AG04450 (cell line): ENCODE measurements at places on chromosomes 7 and 10.
A peak's percentile ranks its signal among the peaks of the same experiment; 100 is the strongest.

DNA sequence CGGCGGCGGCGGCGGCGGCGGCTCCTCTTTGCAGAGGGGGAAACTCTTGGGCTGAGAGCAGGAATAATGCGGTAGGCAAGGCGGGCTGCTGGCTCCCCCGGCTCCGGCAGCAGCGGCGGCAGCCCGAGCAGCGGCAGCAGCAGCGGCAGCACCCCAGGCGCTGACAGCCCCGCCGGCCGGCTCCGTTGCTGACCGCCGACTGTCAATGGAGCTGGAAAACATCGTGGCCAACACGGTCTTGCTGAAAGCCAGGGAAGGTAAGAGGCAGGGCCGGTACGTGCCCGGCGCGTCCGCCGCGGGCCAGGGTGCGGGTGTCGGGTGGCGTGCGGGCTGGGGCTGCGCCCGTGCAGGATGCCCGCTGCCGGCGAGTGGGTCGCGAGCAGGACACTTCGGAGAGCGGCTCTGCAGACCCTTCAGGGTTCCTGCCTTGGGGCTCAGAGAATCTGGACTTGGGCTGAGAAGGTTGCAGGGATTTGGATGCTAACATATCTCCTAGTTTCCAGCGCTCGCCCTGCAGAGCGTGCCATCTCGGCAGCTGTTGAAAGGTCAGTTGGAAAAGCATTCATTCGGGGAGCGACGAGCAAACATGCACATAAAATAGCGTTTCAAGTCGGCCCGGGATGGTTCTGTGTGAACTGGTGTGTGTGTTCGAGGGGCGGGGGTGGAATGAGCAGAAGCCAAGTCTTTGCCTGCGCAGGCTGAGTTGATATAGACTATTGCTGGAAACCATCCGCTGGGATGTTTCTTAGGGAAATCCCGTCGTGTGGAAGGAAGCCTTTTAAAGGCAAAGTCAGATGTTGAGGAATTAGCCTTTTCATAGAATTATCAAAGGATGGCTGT lies 562 bp downstream of the GRK5 start:
- no peak for DNase-seq

- no peak for DNase-seq
Measured at GRCh38 chr7:149828357-149829309, 9.5 kb upstream of the ZNF862 start.

GRCh38 chr7:143390773-143391317 lies 9.7 kb downstream of the ZYX start:
- no peak for DNase-seq

GRCh38 chr7:1106793-1107421 lies 19.0 kb downstream of the GPER1 start:
- DNase-seq: no peak

DNA sequence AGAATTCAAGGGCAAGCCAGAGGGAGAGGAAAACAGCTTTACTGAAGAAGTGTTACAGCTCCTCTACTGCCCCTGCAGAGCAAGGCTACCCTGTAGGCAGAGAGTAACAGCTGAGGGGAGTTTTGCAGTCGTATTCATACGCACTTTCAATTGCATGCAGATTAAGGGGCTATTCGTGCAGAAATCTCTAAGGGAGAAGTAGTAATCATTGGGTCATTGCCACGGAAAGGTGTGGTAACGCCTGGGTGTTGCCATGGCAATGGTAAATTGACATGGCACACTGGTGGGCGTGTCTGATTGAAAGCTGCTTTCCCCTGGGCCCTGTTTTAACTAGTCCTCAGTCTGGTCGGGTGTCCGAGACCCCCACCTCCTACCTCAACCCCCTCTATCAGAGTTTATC lies 227.2 kb downstream of the NSUN6 start:
- DNase-seq: no peak

GRCh38 chr7:157674715-157675426 lies 338.1 kb downstream of the DNAJB6 start:
- no peak for DNase-seq

DNA sequence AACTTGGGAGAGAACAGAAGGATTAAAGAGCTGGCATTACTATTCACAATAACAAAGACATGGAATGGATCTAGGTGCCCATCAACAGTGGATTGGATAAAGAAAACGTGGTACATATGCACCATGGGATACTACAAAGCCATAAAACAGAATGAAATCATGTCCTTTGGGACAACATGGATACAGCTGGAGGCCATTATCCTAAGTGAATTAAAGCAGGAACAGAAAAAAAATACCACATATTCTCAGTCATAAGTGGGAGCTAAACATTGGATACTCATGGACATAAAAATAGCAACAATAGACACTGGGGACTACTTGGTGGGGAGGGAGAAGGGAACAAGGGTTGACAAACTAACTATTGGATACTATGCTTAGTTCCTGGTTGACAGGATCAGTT lies 133.2 kb upstream of the ITGB1 start:
- no peak for DNase-seq

GRCh38 chr10:130045091-130045652 lies 65.5 kb downstream of the C10orf143 start:
- no peak for DNase-seq

- peak; percentile 16 for DNase-seq
Measured at GRCh38 chr7:141785706-141786552, 4.1 kb upstream of the TAS2R5 start.

DNA sequence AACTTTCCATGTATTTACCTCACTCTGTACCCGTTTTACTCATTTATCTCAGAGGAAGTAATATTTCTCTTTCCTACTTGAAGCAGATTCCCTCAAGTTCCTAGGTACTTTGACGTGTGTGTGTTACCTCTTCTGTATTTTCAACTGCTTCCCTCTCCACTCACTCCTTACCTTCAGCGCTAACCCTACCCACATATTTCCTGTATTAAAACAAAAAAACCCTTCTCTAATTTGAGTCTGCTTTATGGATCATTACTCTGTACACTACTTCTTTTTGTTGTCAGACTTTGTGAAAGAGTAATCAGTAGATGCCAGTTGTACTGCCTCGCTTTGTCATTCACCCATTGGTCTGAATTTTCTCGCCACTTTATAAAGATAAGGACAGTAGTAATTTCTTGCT lies 74.0 kb downstream of the CDK13 start:
- DNase-seq: no peak

GRCh38 chr7:144784943-144785342 lies 50.9 kb downstream of the TPK1 start:
- DNase-seq: no peak

GRCh38 chr10:110723224-110723891 lies 79.2 kb downstream of the RBM20 start:
- no peak for DNase-seq

DNA sequence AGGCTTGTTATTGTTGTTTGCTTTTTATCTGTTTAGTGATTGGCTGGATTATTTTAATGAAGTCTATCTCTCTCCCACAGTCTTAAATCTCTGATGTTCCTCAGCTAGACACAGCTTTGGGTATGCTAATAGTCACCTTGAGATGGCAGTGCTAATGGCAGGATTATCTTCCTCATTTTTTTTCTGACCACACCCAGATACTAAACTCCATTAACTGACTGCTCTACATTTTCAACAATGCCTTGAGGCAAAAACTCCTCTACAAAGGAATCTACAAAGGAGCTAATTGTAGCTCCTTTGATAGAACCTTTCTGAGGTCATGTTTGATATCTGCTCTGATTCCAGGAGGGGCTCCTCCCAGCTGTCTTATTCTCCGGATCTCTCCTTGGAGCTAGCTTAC lies 122.6 kb downstream of the HBP1 start:
- no peak for DNase-seq

DNA sequence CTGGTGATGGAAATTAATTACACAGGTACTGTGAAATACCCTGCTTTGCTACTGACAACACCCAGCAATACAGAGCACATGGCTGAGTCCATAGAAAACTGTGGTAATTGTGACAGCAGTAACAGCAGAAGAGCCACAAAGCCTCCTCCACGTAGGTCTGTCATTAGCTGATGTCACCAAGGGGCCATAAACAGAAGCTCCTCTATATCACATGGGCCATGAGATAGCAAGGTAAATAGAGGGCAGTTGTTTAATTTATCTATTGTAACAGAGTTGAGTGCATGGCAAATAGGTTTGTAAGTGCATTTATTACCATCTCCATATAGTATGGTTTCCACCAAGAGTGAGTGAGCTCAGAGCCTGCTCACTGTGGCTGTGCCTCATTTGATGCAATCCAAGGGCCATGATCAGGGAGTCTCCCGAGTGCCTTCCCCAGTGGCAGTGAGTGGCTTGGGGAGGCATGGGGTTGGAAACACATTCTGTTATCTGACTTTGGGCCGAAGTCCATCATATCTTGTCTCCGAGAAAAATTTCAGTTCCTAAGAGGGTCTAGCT lies 281.2 kb downstream of the SKAP2 start:
- DNase-seq: no peak

- DNase-seq: no peak
Measured at GRCh38 chr7:111162692-111163091, 71.8 kb downstream of the LRRN3 start.

GRCh38 chr10:26157734-26158133 lies 58.8 kb upstream of the GAD2 start:
- DNase-seq: no peak

DNA sequence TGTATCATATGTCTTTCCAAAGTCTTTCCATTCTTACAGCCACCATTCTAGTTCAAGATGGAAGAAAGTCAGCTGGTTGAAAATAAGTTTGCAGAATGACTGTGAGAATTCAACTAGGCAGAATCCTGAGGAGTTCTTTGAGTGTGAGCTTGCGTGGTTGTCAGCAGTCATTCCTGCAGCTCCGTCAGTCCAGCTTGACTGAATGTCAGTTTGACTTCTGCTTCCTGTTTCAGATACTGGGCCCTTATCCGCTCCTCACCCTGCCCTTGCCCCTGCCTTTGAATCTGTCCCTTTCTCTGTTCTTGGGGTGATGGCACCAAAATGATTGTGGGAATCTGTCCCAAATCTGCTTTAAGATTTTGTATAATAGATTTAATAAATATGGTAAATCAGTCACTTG lies 27.8 kb downstream of the SLC26A5 start:
- no peak for DNase-seq

DNA sequence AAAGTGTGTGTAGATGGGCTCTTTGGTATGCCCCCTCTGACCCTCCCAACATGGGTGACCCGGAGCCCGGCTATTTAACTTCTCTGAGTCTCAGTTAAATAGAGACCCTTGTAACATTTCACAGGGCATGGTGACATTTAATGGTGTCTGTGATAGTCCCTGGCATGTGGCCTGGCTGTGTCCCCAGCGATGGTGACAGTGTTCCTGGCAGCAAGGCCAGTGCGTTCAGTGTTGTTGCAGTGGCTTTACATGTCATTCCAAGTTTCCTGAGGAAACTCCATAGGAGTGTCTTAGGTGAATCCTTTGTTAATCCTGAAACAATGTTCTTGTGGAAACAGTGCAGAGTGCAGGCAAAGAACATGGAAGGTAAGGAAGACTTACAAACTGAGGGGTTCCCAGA lies 137.0 kb downstream of the RAMP3 start:
- DNase-seq: no peak

DNA sequence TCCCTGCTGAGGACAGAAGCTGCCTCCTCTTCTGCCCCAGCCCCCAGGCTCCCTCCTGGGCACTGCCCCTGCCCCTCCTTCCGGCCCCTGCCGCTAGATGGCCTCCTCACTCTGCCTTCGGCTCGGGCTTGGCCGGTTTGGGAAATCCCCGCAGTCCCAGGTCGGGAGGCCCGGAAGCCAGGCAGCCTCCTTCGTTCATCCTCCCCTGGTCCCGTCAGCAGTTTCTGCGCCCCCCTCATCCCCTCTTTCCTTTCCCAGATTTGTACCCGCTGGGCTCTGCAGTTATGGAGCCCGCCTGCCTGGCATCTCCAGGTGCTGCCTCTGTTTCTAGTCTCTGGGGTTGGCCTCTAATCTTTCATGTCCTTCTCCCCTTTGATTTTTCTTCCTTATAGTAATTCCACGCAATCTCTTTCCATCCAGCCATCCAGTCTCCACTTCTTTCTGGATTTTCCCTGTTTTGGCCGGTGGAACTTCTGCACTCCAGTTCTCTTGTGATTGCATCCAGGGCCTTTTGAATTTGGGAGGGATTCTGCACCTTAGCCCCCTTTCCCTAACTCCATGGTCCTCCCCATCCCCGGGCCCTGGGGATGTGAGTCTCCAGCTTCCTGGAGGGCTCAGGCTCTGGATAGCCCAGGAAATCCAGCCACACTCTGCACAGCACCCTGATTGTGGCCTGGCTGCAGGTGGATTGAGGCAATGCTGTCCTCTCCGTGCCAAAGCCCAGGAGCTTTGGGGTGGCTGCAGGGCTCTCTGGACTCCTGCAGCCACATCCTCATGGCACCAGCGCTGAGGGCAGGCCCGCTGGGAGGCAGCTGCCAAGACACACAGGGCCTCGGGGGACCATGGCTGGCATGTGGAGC lies 3.3 kb upstream of the SHH start:
- DNase-seq: no peak
